Adrenal gland (tissue), 19 donors: ENCODE measurements at places on chromosomes 16 and 17. TPM values are rescaled to one million over a fixed set of nuclear protein-coding genes. Genes with fewer than 3 reads are reported as not detected.

Gene RNF167
- total RNA-seq, result 86.0 TPM

Gene CDR2L
- 1.2 TPM for total RNA-seq

Gene SARM1
- 37.0 TPM for total RNA-seq

Gene CACNA1H
- total RNA-seq, result 54.9 TPM

Gene HBQ1
- not detected for total RNA-seq

Gene KRTAP3-2
- not detected for total RNA-seq

Gene C16orf87
- total RNA-seq, result 26.0 TPM

Gene PRR35
- not detected for total RNA-seq

Gene NEUROD2
- not detected for total RNA-seq

Gene MPV17L
- total RNA-seq, result 19.7 TPM

Gene ARHGDIG
- 0.88 TPM for total RNA-seq
